ENCODE measurements at places on chromosomes 2 and 18.

DNA sequence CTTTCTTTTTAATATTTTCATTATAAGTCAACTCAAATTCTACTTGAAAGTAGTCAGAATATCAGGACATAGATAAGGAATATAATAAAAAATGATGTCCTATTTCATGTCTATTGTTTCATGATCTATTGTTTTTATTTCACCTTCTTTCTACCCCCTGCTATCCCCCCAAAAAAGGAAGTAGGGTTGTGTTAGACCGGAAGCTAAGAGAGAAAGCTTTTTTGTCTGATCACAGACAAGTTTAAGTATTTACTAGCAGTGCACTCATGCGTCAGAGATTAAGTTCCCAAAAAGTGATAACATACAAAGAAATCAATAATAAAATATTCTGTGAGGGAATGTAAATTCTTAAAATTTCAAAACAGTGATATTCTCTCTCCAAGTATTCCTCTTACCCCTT lies 447.1 kb upstream of the CNTNAP5 start:
- no peak for DNase-seq

DNA sequence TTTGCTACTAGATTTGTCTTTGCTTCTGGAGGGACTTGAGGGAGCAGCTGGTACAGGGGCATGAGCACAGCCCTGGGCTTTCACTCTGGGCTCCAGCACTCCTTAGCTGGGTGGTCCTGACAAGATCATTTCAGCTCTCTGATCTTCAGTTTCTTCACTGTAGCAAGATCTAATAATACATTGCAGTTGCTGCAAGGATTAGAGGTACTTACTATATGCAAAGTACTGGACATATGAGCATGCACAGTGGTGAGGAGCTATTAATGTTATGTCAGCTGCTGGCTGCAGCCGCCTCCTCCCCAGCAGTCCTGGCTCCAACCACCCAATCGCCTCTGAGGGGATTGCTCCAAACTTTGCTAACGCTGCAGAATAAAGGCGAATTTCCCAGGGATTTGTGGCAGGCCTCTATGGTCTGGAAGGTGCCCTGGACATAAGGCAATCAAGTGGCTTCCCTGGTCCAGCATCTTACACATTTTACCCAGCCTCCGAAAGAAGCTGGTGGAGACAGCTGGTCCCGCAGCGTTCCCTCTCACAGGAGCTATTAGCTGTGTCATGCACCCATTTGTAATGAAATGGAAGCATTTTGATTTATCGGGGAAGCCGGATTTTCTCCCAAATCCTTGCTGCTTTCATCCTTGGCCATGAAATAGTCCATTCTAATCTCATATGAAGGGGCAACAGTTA lies 96.7 kb downstream of the RHOB start:
- DNase-seq = peak; percentile 22

DNA sequence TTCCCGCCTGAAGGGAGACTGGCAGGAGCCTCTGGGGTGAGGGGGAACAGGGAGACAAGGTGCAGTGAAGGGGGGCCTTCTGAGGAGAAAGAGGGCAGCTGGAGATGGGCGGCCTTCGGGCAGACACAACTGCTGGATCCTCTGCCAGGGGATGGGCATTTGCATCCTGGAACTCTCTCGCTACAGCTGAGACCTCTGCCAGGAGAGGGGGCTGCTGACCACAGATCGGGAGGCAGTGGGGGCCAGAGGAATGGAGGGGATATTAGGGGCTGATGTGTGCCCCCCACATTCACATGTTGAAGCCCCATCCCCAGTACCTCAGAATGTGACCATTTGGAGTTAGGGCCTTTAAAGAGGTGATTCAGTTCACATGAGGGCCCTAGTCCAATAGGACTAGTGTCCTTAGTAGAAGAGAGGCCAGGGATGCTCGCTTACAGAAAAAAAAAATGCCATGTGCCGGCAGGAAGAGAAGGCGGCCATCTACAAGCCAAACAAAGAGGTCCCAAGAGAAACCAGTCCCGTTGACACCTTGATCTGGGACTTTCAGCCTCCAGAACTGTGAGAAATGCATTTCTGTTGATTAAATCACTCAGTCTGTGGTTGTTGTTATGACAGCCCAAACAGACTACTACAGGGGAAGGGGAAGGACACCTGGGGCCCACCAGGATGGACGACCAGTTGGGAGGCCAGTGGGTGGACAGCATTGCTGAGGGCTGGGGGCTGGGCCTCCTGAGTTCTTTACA lies 50.0 kb downstream of the TRABD2A start:
- DNase-seq = no peak

GRCh38 chr18:9649164-9649540 lies 34.8 kb upstream of the PPP4R1 start:
- no peak for DNase-seq

- DNase-seq = no peak
These were observed 5.8 kb upstream of the LRP1B start for GRCh38 chr2:142136571-142136970.

DNA sequence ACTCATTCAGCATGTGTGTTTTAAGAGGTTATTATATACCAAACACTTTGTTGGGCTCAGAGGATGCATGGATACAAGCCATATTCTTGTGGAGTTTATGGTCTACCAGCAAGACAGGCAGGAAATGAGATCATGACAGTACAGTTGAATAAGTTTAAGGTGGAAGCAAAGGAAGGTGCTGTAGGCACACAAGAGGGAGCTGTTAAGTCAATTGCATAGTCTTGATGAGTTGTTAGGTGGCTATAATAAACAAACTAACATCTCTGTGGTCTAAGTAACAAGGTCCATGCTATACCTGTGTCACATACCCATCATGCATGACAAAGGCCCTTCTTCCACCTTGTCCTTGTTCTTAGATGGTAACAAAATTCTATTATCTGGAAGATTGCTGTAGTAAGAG lies 538.3 kb downstream of the CNTNAP5 start:
- DNase-seq = no peak
